ENCODE measurements at places on chromosomes 7 and 10.

GRCh38 chr7:80440883-80441282 is 71.0 kb downstream of the GNAT3 start:
- DNase-seq: no peak

- DNase-seq: no peak
Observed at GRCh38 chr10:95788830-95789229, 32.9 kb downstream of the ENTPD1 start.

DNA sequence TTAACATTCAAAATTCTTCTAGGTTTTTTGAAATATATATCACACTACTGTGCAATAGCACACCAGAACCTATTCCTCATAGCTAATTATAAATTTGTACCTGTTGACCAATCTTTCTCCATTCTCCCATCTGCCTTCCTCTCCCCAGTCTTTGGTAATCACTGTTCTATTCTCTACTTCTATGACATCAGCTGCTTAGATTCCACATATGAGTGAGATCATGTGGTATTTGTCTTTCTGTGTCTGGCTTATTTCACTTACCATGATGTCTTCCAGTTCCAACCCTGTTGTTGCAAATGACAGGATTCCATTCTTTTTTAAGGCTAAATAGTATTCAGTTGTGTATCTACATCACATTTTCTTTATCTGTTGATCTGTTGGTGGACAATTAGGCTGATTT is 54.4 kb upstream of the CCDC6 start:
- no peak for DNase-seq

DNA sequence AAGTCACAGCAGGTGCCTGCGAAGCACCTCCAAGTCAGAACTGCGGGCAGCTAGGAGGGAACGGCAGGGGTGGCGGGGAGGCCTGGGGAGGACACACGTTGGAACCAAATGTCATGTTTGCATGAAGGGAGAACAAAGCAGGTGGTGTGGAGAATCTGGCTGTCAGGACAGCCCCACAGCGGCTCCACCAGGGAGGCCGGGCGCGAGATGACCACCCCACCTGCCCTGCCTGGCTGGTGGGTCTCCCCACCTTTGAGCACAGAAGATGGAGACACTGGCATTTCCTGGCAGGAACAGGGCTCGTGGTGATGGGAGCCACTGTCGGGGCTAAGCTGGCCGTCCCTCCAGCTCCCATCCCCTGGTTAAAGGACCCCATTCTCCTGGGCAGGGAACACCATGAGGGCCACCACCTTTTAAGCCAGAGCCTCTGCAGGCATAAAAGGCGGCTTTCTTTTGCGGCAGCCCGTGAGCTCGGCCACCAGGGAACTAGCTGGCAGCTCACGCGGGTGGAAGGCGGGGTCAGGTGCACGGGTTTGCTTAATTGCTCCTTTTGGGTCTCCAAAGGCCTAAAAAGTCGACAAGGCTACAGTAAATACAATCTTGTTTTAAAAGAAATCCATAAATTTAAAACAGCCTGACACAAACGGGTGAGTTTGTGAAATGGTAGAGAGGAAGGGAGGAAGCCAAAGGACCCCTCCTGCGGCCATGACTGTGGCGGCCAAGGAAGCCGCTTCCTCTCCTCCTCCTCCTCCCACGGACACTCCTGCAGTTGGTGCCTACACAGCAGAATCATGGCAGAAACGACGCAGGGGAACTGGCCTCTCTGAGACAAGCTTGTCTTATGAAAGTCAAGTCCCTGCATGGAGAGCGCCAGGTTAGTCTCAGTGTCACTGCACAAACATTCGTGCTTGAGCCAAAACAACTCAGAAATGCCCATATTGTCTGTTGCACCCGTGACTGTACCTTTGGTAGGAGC is 213.8 kb downstream of the DNAJB6 start:
- no peak for DNase-seq

DNA sequence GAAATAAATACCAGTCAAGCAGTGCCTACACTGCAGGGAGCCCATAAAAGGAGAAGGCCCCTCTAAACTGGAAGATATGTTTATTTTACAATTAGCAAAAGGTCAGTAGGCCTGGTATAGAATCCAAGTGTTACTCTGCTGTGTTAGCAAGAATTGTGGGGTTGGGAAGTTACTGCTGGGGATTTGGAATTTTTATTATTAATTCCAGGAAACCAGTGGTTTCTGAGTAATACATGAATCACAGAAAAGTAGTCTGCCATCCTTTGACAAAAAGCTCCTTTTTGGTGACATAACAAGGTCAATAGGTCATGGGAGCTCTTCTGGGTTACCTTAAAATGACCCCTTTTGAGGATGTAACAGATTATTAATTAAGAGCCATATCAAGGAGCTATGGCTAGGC is 67.4 kb downstream of the ZNF92 start:
- no peak for DNase-seq

DNA sequence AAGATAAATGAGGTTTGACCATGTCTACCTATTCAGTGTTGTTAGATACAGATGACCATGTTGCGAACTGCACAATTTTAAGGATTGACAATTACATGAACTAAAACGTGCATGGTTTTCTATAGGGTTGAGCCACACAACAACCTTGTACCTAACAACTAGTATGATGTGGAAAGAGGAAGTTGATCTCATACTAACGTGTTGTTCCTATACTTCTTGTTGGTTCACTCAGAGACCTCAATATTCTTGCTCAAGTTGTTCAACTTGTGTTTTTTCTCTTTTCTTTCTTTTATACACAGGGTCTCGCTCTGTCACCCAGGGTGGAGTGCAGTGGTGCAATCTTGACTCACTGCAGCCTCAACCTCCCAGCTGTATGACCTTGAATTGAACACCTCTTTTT is 6.1 kb upstream of the KEL start:
- DNase-seq: no peak

- no peak for DNase-seq
Observed at GRCh38 chr10:86654411-86655172, at the start of gene OPN4. OPN4 (plus strand) TSS chr10:86654547; CDS start chr10:86654784, 237 bp downstream.

DNA sequence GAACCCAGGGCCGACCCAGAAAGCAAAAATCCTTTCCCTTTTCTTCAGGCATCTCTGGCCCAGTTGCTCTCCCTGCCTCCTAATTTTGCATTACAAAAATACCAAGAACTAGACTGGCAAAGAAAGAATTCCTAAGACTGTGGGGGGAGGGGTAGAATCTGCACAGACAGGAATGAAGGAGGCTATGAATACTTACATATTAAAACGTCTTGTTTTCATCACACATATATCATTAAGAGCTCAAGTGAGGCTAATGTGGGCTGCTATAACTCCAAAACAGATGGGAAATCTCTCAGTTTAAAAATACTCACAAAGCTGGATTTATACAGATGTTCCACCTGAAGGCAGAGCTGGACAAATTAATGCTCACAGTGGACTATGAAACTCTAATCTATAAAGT is 29.2 kb upstream of the MKX start:
- no peak for DNase-seq

DNA sequence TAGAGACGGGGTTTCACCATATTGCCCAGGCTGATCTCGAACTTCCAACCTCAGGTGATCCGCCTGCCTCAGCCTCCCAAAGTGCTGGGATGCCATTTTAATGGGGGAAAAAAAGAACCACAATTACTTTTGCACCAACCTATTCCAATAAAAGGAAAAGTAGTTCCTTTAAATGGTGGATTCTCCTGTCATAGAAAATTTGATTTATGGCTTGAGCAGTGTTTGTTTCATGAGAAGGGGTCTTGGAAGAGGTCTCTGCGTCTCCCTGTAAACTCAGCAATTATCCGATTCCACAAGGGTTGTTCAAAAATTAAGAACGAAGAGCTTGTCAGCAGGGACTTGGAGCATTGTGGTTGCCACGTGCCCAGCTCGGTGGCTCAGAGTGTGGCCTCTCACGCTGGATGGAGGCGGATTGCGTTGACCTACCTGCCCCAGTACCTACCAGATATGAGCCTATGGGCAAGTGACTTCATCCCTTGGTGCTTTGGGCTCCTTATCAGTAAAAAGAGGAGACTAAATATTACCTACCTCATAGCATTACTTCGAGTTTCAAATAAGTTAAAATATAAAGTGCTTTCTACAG is 2.8 kb upstream of the TRIP6 start:
- DNase-seq: no peak

All from NCI-H1105 (cell line).